ENCODE measurements at places on chromosomes 4 and X.

DNA sequence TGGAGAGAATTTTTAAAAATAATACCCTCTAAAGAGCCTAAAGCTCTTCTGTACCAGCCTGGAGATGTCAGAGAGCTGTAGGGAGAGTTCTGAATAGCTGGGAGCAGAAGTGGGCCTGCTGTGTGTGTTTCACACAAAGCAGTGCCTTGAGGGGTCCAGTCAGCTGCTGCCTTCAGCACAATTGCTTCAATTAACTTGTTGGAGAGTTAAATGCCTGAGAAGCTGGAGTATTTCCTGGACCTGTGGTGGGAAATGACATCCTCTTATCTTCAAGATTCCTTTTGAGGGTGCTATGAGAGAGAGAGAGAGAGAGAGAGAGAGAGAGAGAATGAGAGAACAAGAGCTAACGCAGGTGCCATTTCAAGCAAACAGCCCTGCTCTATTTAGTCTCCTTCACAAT lies 96.2 kb upstream of the IL1RAPL2 start:
- no peak for DNase-seq

DNA sequence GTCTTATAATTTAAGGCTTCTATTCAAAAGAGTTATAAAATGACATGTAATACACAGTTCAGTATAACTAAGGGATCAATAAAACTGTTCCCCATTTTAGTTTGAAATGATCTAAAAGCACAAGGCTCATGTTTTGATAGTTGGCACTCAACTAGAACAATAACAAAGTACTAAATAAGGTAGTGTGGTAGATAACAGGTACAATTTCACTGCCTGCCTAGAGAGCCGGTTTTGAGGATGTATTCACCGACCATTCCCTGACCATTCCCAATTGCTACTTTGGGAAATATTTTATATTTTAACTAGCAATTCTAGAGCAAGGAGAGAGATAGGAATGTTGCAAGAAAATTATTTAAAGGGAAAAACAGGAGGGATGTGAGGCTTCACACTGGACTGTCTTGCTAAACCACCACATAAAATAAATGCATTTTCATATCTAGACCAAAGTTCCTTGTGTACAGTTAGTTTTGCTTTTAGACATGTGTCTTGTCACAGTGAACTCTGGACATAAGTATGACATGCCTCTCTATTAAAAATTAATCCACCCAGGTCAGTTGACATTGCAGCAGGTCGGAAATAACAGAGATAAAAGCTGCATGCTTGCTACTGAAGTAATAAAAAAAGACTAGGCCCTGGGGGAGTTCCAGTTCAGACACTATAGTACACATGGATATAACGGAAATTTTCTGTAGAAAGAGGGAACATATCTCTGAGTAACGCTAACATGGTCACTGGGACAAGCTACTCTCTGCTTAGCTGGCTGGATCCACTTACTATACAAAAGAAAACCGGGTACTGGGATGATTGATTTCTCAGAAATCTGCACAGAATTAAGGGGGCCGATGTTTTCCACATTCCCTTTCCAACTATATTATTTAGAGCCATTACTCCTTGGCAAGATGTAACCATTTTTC lies 56.3 kb upstream of the NAP1L5 start:
- DNase-seq = no peak

DNA sequence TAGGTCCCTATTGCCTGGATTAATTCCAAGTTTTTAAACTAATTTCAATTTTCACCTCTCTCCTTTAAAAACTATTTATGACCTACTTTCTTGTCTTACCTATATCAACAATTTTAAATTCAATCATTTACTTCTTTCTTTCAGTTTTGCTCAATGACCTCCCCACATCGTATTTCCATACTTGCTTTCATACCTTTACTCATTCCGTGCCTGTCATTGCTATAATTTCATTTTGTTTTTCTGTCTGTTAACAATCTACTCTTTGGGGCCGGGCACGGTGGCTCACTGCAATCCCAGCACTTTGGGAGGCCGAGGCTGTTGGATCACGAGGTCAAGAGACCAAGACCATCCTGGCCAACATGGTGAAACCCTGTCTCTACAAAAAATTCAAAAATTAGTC lies 781.1 kb downstream of the FSTL5 start:
- DNase-seq = no peak

DNA sequence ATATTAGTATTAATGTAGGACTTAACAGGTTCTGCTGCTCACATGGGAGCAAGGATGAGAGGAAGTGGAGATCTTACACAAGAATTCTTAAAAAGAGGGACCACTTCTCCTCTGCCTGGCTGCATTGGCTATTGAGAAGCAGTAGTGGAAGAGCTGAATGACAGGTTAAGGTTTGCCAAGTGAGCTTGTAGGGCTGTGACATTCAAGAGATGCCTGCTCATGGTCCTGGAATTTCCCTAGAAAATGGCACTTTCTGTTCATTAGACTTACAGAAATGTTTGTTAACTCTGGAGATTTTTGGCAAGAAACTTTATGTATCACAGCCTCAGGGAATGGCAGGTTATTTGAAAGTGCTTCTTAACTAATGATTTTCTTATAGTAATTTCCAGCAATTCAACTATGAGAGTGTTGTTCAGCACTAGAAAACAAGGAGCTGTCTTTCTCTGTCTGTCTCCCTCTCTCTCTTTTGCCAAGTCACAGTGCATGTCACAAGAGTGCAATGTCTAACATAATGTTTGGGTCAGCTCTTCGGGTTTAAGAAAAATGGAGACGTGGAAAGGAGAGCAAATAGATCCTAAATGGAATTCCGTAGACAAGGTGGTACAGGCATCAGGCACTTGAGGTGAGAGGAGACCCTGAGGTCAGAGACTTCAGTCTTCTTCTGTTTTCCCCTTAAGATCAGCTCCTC lies 8.3 kb upstream of the NAP1L5 start:
- no peak for DNase-seq

DNA sequence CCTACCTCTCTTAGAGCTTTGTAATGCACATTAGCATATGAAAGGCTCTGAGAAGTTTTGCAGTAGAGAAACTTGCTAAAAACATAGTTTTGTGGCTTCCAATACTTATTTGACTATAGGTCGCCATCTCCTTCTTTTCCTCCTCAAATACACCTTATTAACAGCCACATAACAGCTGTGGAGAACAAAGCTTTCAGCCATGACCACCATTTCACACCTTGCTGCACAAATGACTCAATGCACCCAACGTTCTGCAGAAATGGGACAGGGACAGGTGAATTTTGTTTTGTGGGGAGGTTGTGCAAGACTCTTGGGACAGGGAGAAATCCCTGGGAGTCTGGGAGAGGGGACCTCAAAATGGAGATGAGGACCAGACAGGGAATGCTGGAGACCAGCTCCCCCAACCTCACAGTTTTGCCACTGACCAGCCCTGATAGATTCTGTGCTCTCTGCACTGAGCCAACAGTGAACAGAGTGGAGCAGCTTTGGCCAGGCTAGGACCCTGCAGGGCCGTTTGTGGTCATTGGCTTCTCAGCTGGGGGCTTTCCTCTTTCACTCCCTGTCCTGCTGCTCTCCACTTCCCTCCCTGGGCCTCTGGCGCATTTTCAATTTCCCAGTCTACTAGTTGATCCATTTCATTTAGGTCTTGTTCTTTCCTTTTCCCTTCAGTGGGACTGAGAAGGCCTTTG lies 16.6 kb downstream of the FRMPD3 start:
- no peak for DNase-seq

DNA sequence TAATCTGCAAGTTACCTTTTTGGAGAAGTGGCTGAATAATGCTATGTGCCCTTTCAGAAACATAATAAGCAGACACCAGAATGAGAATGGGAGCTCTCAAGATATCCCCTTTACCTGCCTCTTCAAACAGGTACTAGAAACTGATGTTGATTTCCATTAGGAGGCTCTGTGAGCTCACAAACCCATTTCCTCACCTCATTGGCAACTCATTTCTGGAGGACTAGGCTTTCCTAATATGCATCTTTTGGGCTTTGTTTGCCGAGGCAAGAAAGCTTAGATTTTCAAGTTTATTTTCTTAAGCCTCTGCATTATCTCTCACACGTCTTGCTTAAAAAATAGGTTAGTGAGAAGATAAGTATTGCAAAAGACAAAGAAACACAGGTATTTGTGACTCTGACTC lies 313.1 kb upstream of the IRS4 start:
- no peak for DNase-seq

- DNase-seq = no peak
Observed at GRCh38 chr4:38654273-38654672, 9.7 kb upstream of the KLF3 start.

DNA sequence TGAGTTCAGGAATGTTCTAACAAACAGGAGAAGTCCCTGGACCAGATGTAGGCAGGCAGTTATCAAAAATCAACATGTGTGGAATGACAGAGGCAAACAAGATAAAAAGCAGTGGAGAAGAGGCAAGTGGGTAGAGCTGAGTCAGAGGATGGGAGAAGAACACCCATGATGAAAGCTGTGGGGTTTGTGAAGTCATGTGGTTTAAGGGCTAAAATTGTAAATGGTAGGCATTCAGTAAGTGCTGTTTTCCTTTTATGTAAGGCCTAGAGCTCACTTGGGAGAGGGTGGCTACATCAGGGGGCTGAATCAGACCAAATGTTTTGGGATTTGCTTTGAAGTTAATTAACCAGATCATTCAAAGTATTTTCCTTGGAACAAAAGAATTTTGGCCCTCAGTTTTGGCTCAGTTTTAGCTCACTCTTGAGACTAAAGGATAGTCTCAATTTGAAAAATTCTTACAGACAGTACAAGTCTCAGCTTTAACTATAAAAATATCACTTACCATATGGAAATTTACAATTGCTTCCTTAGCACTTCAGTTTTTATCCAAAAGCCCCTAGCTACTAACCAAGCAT lies 114.5 kb upstream of the PCDH7 start:
- no peak for DNase-seq

GRCh38 chr4:7167706-7168105 lies 24.6 kb upstream of the SORCS2 start:
- DNase-seq = no peak

DNA sequence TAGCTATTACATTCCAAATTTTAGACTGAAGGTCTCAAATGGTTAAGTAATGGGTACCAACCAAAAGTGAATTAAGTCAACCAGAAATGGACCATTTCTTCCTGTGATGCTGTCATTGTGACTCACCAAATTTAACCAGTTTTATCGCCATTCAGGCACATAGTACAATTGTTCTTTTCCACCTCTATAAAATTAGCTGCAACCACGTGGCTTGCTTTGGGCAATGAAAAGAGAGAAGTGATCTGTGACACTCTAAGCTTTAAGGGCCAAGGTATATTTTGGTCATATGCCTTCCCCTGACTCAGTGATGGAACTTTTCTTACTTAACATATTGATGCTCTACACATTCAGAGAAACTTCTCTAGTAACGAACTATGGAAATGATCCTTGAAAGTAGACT lies 20.3 kb upstream of the PHF8 start:
- no peak for DNase-seq

DNA sequence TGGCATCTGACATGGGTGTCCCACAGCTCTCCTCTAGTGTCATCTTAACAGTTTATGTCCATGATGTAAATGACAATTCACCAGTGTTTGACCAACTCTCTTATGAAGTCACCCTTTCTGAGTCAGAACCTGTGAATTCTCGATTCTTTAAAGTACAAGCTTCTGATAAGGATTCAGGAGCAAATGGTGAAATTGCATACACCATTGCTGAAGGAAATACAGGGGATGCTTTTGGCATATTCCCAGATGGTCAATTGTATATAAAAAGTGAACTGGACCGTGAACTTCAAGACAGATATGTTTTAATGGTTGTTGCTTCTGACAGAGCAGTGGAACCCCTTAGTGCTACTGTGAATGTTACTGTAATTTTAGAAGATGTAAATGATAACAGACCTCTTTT lies 4.6 kb downstream of the FAT4 start:
- no peak for DNase-seq

- DNase-seq = no peak
Observed at GRCh38 chrX:133477986-133478385, 62.7 kb upstream of the GPC4 start.

GRCh38 chr4:88143504-88143903 lies 14.9 kb downstream of the ABCG2 start:
- DNase-seq = no peak

GRCh38 chr4:140808256-140808655 lies 52.1 kb upstream of the TBC1D9 start:
- DNase-seq = no peak
